ENCODE measurements at places on chromosomes 1 and 21. TPM values are rescaled to one million over a fixed set of nuclear protein-coding genes. Genes with fewer than 3 reads are reported as not detected.

Gene FNDC10
- total RNA-seq, result 0.85 TPM

Gene DLGAP3
- total RNA-seq, result 0.04 TPM

Gene NMNAT2
- 1.4 TPM for total RNA-seq

Gene TFF3
- not detected for total RNA-seq

Gene UTS2
- total RNA-seq, result not detected

Gene GBP6
- total RNA-seq, result not detected

Gene FMO1
- 0.06 TPM for total RNA-seq

Gene SLC22A15
- total RNA-seq, result 0.60 TPM

Gene CFHR3
- not detected for total RNA-seq

- no peak for DNase-seq
These were observed 95.2 kb downstream of the KCNJ6 start for GRCh38 chr21:37821092-37821491.

- DNase-seq, result no peak
These were observed 73.5 kb downstream of the PRPF38A start for GRCh38 chr1:52477876-52478275.

GRCh38 chr1:160167056-160167455 lies 15.7 kb downstream of the ATP1A4 start:
- no peak for DNase-seq

- peak; percentile 67 for DNase-seq
These were observed 3.1 kb upstream of the SELENON start for GRCh38 chr1:25796811-25797458.

GRCh38 chr1:244383278-244383884 lies 68.3 kb downstream of the ADSS2 start:
- no peak for DNase-seq

GRCh38 chr1:109909561-109909960 lies 1.1 kb upstream of the CSF1 start:
- DNase-seq, result no peak

GRCh38 chr21:33976082-33977016 lies 60.7 kb upstream of the ATP5PO start:
- peak; percentile 83 for DNase-seq

GRCh38 chr21:46662765-46663500 lies 27.5 kb downstream of the PRMT2 start:
- DNase-seq, result no peak

DNA sequence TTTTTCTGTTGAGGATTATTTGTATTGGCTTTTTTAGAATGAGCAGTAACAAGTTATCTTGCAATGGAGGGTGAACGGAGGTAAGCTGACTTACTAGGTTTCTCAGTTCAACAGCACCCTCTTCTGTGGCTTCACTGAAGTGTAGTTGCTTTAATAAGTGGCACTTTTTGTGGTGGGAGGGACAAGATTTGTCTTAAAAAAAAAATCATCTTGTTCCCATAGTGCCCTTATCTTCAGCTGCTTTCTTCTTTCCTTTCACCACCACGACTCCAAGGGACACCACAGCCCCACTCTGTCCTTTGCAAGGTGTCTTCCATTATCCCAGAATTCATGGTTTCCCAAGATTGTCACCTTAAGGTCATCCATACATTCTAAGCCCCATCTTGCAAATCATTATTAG lies 92.9 kb downstream of the PIGK start:
- DNase-seq, result peak; percentile 54

DNA sequence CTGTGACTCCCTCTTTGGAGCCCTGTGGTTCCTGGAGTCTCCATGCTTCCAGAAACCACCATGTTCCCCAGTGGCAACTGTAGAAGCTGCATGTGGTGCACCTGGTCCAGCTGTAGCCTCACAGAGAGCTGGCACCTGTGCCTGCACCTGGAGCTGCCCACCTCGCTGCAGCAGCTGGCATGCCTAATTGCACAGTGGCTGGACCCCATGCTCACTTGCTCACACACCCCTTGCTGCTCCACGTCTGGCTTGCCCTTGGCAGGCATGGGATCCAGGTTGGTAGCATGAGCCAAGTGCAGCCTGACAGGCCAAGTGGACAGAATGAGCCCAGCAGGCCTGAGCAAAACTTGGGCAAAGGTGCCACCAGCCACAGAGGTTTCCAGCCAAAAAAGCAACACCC lies 680.1 kb downstream of the MATN1 start:
- DNase-seq, result no peak

- peak; percentile 55 for DNase-seq
These were observed 13.5 kb downstream of the LDLRAP1 start for GRCh38 chr1:25556791-25557476.

DNA sequence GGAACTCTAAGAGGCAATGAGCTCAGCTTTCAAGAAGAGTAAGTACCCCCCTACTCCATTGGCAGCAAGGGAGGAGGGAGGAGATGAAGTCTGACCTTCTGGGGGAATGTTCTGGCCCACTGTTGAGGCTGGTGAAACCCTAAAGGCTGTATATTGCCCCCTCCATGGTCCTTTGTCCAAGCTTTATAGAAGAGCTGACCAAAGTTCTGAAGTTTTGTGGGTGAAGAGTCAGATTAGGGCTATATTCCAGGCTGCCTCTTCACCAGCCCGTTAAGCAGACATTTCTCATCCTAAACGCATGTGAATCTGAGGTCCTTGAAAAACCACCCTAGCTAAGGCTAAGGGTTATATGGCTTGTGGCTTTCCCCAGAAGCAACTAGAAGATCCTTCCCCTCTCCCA lies 1.4 kb downstream of the C1orf94 start:
- no peak for DNase-seq

- no peak for DNase-seq
These were observed 7.0 kb downstream of the COLGALT2 start for GRCh38 chr1:184030433-184031091.

DNA sequence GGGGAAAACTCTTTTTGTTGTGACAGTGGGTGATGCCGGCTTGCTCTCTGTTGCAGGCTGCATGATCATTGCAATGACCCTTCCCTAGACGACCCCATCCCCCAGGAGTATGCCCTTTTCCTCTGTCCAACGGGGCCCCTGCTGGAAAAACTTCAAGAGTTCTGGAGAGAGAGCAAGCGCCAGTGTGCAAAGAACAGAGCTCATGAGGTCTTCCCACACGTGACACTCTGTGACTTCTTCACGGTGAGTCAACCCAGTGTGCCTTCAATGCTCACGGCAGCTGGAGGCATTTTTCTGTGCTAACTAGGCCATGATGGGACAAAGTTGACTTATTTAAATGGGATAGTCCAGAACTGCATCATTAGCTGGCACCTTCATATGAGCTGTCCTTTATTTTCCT lies 5.7 kb downstream of the UBASH3A start:
- DNase-seq, result no peak

All from H4 (cell line).